NCI-H1105 treated with DMSO at 0.1 percent for 48 hours (cell line): ENCODE measurements at places on chromosomes 13 and 19.
A peak's percentile ranks its signal among the peaks of the same experiment; 100 is the strongest.

DNA sequence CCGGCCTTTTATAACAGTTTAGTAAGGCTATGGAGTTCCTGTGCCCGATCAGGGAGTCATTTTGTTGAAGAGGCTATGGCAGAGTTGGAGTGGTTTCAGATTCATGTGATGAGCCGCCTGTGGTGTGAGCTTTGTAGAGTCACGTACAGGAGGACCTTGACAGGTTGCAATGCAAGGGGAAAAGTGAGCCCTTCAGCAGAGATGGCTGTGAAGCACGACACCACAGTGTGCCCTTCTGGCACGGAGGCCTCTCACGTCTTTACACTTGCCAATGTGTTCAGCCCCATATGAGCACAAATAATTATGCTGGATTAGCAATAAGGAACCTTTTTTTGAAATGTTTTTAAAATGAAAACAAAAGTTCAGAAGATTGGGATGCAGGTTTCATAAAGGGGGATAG is 499.8 kb downstream of the LIG4 start:
- DNase-seq = no peak

DNA sequence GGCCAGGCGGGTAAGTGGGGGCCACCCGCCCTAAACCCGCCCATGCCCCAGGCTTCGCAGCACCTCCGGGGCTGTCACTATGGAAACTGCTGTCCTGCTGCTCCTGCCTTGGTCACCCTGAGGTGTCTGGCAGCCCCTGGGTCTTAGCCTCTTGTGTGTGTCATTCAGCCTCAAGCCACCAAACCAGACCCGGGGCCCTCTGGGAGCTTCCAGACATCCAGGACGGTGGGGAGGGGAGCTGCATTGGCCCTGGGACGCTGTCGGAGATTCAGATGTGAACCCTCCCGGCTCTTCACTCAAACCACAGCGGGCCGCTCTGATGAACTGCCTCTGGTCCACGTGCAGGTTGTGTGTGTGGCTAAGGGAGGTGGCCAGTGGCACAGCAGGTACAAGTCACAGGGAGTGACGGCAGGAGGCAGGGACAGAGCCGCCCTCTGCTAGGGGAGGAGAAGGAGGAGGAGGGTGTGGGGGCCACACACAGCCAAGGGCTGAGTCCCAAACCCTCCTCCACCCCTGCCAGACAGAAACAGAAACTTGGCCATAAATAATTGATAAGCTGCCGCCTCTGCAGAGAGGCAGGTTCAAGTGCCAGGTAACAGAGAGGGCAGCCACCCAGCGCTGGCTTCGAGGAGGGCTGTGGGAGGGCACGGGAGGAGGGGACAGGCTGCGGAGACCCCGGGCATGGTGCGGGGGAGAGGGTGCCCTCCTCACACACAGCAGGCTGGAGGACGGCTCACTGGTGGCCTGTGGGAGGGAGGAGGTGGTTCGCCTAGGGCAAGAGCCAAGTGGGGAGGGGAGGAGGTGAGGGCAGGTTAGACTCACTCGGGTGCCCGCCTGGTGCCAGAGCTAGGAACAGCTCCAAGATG is 8.0 kb downstream of the NANOS3 start:
- peak; percentile 66 for DNase-seq

- no peak for DNase-seq
These were observed 143.4 kb downstream of the SOX1 start for GRCh38 chr13:112210371-112210770.

DNA sequence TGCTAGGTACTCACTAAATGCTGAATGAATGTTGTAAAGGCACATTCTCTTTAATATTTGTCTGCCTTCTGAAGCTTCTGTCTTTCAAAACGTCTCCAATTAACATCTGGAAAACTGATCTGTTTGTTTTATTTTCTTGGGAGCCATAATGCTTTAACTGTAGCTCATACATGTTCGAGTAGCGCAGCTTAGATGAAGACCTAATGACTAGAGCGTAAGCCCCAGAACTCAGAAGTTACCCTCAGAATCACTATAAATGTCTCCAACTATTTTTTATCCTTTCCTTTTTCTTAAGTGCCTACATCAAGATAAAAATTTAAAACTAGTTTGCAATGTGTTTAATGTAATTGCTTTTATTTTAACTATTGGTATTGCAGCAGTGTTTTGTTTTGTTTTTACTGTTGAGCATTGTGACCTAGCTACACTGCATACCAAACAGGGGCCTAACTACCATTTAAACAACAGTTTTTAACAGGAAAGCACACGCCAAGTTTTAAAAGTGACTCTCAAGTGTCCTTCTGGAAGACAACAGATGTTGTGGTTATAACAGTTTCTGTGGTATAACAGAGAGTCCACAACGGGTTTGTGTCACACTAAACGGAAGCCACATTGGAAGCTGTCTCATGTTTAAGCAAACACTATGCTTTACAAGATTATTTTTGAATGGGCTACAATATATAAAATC is 42.0 kb downstream of the MRPL57 start:
- DNase-seq = no peak

GRCh38 chr13:27980280-27980998 is 8.1 kb downstream of the URAD start:
- no peak for DNase-seq

DNA sequence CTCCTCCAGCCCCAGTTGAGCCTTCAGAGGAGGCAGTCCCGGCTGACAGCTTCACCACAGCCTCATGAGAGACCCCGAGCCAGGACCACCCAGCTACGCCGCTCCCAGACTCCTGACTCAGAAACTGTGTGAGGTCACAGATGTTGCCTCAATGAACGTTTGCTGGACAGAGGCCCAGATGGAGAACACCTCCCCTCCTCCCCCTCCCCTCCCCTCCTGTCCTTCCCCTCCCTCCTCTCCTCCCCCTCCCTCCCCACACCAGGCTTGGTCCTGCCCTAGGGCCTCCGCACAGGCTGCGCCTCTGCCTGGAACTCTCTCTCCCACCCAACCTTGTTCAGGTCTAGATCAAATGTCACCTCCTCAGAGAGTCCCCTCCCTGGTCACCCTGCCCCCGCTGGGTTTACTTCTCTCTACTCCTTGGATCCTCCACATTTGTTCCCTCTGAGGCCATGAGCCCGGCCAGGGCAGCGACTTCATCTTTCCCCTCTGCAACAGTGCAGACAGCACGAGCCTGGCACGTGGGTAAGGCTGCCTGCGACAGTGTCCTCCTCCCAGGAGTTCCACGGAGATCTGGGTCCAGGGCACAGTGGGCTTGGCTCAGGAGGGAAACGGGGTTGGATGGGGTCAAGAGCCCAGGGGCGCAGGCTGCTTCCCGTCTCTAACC is 17.4 kb downstream of the PIP5K1C start:
- DNase-seq = no peak

DNA sequence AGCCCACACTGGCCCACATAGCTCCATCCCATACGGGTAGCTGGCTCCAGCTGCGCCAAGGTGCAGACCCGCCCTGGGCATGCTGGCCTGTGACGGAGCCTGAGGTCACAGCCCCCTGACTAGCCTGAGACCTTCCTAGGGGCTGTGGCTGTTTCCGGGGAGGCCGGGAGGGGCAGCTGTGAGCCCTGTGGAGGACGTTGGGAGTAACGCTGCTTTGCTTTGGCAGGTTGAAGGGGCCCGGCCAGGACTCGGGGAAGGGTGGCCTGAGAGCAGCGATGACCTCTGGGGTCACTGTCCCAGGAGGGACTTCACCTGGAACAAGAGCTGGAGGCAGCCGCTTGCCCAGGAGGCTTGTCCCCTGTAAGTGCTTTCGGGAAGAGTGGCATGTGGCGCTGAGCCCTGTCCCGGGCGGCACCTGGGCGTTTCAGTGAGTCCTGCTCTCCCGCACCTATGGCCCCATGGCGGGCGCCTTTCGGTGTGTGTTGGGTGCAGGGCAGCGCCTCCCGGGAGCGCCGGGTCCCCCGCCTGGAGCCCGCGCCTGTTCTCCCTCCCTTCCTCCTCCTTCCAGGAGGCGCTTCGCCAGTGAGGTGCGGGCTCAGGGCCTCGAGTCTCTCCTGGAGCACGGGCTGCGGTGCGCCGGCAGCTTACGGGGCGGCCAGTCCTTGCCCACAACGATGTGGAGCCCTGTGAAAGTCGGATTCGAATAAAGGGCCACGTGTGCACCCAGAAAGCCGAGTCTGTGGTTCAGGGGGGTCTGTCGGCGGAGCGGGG is 1.1 kb upstream of the FAM174C start:
- DNase-seq = no peak

DNA sequence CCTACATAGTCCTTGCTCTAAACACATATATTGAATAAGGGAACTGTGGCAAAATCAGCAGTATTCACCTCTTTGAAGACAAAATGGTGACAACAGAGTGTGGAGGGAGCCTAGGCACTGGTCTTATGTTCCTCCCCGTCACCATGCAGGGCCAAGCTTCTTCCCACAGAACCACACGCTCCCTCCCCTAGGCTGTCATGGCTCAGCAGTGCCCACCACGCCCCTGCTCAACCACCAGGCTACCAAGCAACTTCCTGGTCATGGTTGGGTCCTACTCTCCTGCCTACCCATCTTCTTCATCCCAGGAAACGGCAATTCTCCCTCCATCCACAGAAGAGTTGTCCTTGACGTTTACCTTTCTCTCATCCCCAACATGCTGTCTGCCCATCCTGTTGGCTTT is 126.1 kb downstream of the CRYL1 start:
- DNase-seq = no peak

DNA sequence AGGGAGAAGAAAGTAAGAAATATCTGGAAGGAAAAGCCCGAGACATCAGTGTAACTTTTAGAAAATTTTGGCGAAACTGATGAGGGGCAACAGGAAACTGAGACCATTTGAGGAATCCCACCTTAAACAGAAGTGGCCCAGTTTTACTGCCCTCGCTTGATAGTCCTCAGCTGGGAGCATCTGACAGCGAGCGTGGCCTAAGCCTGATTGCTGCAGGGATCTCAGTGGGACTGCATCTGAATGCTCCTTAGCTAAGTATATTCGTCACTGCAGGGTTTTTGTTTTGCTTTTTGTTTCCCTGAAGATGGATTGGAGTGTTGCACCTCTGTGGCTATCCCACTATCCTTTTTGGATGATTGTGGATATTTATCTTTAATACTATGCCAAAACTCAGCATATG is 262.7 kb upstream of the KLHL1 start:
- no peak for DNase-seq

GRCh38 chr19:51644636-51645271 is 1.9 kb downstream of the SIGLEC14 start:
- no peak for DNase-seq

- no peak for DNase-seq
These were observed 1262.7 kb upstream of the MIR17HG start for GRCh38 chr13:90084684-90085290.

GRCh38 chr19:19711934-19712828 is 20.7 kb downstream of the ZNF14 start:
- no peak for DNase-seq

GRCh38 chr13:101767131-101767530 is 314.7 kb downstream of the ITGBL1 start:
- no peak for DNase-seq

GRCh38 chr13:97012251-97013048 is 18.2 kb upstream of the OXGR1 start:
- DNase-seq = no peak

- no peak for DNase-seq
These were observed 139.1 kb downstream of the SLC7A1 start for GRCh38 chr13:29456419-29456818.

GRCh38 chr19:34837262-34837661 is 64.2 kb upstream of the ZNF599 start:
- DNase-seq = peak; percentile 68

DNA sequence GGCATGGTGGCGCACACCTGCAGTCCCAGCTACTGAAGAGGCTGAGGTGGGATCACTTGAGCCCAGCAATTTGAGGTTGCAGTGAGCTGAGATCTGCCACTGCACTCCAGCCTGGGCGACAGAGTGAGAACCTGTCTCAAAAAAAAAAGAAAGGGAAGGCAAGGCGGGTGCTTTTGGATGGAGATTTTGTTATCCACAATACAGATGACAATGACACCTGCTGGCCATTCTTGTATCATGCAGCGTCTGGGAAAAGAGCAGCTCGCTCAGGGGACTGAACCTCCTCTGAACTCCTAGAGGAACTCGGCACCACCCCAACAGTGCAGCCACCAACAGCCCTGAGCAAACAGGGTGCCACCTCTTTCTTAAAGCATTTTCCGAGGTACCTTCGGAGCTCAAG is 22.8 kb downstream of the HAUS8 start:
- peak; percentile 0 for DNase-seq

DNA sequence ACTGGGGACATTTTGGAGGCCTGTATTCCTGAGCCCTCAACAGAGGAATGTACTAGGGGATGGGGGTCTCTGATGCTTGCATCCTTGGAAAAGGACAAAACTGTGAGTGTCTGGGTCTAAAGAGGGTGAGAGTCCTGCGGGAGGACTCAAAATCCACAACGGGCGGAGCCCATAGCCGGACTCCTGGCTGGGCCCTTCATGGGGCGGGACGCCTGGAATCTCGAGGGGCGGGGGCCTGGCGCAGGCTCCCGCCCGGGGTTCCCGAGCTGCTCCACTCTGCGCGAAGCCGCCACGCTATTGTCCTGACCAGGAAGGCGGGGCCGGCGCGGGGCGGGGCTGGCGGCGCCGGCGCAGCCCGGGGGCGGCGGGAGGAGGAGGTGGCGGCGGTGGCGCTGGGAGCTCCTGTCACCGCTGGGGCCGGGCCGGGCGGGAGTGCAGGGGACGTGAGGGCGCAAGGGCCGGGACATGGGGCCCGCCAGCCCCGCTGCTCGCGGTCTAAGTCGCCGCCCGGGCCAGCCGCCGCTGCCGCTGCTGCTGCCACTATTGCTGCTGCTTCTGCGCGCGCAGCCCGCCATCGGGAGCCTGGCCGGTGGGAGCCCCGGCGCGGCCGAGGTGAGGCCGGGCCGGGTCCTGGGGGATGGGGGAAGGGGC is at the start of gene APLP1:
TSS of gene APLP1 (plus strand) at position 403 of the 651 bp plus-strand sequence. CDS start at position 466, 63 bp downstream.
- DNase-seq = peak; percentile 63

DNA sequence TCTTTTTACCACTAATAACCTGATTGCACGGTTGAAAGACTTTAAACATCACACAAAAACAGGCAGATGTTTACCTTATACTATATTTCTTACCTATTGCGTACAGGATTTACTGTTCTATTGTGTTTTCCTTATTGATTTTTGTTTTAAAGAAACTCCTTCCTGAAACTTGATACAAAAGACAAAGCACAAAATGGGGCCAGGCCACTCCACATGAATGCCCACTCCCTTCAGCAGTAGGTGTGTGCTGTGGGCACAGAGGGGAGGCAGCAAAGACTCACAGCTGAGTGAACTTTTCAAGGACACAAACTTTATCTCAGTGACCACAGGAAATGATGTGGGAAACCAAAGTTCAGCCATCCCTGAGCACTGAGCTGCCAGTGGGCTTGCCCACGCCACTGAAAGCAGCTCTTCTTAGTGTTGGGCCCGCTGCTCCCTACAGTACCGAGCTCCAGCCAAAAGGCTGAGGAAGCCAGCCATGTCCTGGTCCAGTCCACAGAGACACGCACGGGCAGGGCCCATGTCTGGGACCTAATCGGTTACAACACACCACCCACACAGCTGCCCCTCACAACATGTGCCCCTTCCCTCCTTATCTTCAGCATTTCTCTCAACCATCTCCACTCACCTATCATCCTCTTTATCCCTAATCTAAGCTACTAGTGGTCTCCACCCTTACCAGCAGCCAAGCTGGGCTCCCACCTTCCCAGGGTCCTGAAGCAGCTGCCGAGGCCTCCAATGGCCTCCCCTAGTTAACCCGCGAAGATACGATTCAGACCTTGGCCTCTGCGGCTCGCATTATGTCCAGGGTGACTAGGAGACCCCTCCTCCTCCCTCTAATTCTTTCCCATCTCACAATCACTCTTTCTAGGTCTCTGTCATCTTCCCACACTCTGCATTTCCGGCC is 39.5 kb downstream of the ATP7B start:
- no peak for DNase-seq
